Anterior cingulate cortex (tissue), 58 donors: ENCODE measurements at places on chromosomes 3 and 15.

DNA sequence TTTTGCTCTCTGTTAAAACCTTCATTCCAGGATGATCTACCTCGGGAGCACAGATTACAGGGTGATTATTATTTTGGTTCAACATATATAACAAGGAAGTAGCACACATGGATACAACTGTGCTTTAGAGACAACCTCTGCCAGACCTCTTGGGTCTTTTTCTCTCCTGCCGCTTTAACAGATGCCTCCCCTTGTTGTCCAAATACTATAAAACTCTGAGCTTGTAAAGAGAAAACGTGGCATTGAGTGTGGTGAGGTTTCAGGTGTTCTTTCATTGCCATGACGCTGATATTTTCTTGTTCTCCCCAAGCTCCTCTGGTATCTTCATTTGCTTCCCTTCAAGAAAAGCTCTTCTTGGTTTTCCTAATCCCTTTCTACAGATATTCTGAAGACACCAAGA lies 29.0 kb downstream of the BCL2L10 start:
- DNase-seq: no peak

DNA sequence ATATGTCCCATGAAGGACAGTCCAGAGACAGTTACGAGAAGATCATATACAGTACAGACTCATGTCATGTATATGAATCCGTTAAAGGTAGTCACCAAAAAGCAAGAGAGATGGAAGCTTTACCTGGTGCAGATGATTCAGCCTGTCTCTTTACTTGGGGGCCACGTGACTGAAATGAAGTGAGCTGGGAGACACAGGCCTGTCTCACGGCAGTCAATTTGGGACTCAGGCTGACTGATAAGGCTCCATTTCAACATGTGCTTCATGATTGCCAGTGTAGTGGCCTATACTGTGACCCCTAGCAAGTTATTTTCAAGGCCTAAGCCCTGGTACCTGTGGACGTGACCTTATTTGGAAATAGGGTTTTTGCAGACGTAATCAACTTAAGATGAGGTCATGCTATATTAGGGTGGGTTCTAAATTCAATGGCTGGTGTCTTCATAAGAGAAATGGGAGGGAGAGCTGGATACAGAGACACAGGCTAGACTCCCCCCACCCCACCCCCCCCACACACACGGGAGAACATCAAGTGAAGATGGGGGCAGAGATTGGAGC lies 3.0 kb upstream of the PROK2 start:
- DNase-seq: no peak

DNA sequence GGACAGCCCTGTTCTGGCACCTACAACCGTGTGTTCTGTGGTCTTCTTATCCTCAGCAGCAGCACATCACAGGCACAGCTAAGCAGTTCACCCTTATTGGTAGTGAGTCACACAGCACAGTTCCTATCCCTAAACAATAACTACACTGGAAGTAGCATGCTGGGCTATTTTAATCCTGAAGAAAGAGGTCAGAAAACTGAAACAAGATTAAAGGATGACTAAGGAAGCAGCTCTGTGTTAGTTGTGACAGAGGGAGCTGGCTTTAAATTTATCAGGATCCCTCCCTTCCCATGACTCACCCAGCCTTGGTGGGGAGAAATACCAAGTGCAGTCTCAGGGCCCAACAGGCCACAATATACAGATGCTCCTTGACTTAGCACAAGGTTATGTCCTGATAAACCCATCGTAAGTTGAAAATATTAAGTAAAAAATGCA lies 144.3 kb downstream of the ERC2 start:
- DNase-seq: no peak

- no peak for DNase-seq
These were observed 238.2 kb upstream of the C2CD4B start for GRCh38 chr15:62403164-62403809.

- DNase-seq: no peak
These were observed 93.8 kb downstream of the FHIT start for GRCh38 chr3:61157414-61157813.

GRCh38 chr3:143360244-143360643 lies 240.7 kb downstream of the CHST2 start:
- DNase-seq: no peak
